CD8-positive, alpha-beta T cell (primary cell): ENCODE measurements at places on chromosomes 5 and 9.

DNA sequence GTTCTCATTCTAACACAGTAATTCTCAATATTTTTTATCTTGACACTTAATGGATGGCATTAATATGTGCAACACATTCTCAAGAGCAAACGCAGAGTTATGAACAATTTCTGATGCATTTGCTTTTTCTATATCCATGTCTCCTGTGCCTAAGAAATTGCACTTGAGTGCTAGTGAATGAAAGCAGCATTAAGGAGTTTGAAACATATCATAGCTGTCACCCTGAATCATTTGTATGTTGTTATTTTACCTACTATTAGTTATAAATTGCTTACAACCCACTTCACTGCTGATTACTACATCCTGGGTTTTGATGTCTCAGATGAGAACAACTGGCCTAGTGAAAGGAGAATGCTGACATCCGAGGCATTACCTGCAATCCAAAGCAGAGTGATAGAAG, 387.3 kb downstream of the RASEF start:
- no peak for DNase-seq

DNA sequence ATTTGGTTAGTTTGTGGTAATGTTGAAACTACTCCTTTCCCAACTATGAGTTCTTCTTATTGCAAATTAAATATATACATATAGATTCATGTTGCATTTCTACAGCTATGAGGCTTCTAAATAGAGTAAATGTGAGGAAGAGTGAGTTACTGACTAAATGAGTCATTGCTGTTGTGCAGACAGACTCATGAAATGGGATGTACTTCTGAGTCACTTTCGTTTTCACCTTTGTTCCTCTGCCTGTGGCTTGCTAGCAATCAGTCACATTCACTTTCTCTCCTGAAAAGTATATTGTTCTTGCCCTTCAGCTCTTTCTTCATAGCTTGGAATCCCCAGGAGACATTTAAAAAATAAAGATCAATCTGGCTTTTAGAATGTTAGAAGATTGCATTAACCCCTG, 295.5 kb upstream of the SMC2 start:
- no peak for DNase-seq

DNA sequence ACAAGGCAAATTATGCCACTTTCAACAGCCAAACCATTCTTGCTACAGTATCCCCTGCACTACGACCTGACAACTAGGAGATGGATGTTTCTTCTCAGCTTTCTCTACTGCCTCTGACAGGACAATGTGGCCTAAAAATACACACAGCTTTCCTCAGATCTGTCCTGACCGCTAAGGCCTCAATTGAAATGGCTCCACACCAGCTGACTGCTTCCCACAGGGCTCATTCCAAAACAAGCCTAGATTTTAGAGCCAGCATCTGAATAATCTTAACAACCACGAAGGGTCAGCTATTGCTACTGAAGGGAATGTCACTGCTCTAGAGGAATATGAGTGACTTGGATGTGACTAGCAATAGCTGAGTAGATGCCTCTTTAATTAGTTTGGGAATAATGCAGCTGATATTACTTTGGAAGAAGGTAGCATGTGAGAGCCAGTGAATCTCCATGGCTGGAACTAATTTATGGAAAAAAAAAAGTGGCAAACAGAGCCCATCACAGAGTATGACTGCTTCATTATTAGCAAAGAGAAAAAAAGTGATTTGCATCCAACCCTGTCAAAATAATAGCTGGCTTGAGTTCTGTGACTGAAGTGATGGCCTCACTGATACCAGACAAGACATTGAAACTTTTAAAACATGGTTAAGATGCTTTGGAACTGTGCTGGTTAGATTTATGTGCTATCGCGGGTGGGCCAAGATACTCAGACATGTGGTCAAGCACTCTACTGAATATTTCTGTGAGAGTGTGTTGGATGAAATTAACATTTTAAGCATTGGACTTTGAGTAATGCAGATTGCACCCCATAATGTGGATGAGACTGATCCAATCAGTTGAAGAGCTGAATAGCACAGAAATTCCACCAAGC, 450.2 kb downstream of the NR2F1-AS1 start:
- DNase-seq = no peak

GRCh38 chr5:67935908-67936566, 279.5 kb upstream of the PIK3R1 start:
- DNase-seq = no peak

DNA sequence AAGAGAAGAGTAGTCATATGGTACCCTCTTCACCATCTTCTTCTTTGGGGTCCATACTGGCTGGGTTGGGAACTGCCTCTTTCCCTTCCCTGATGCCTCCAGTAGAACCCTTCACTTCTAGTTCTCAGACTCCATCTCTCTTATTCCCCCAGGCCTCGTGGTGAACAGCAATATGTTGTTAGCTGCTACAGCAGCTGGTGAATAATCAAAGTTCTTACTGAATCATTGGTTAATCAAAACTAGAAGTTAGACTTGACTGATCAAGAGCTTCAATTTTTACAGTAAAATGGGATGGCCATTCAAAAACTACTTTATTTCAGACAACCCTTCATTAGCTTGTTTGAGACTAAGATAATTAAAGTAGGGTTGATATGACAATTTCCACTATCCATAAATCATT, 190.9 kb upstream of the GNA14 start:
- DNase-seq = no peak

DNA sequence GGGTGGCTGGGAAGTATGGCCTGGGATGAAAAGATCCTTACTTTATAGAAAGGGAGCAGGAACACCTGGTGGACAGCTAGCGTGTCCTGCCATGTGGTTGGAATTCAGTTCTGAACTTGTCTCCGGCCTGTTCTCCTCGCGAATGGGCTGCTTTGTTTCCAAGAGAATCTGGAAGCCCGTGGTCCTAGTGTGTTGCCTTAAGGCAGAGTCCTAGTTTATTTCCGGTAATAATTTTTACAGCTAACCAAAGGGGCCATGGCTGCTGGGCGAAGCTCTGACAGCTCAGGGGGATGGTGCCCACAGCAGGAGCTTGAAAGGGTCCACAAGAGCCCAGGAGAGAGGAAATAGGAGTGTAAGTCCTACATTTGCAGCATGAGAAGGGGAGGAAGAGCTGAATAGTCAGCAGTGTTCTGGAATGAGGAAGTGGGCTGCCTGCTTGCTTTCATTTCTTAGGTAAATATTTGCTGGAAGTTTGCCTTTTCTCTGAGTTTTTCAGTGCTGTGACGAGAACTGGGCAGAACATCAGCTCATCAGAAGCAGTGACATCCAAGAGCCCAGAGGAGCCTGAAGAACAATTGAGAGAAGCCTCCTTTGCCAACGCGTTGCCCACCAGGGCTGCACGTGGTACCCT, 13.1 kb upstream of the IGFBPL1 start:
- DNase-seq = no peak

DNA sequence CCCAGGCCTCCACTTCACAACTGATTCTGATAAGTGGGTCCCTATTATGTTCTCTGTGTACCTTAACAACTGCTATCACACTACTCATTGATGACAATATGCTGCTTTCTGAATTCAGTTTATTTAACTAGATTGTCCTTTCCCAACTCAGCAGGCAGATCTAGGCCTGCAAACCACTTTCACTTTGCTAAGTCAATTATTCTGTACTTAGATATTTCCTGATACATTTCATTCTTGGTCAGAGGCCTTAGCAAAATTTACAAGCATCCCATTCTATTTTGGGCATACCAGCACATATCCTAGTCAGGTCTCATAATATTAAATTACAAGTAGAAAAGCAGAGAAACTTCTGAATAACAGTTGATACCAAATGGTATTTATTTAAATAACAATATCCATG, 235.7 kb upstream of the HAPLN1 start:
- DNase-seq = no peak

DNA sequence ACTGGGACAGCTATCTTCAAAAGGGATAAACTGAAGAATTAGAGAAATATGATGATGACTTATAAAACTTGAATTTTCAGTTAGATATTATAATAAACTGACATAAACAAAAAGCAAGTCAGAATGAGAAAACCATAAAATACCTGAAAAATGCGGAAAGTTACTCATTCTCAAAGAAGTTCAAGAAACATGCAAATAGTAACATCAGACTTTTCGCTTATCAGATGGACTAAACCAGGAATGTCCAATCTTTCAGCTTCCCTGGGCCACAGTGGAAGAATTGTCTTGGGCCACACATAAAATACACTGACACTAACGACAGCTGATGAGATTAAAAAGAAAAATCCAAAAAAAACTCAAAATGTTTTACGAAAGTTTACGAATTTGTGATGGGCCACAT, 53.9 kb downstream of the DROSHA start:
- no peak for DNase-seq

- DNase-seq = no peak
These were observed 64.3 kb downstream of the GRIN3A start for GRCh38 chr9:101674165-101674564.

DNA sequence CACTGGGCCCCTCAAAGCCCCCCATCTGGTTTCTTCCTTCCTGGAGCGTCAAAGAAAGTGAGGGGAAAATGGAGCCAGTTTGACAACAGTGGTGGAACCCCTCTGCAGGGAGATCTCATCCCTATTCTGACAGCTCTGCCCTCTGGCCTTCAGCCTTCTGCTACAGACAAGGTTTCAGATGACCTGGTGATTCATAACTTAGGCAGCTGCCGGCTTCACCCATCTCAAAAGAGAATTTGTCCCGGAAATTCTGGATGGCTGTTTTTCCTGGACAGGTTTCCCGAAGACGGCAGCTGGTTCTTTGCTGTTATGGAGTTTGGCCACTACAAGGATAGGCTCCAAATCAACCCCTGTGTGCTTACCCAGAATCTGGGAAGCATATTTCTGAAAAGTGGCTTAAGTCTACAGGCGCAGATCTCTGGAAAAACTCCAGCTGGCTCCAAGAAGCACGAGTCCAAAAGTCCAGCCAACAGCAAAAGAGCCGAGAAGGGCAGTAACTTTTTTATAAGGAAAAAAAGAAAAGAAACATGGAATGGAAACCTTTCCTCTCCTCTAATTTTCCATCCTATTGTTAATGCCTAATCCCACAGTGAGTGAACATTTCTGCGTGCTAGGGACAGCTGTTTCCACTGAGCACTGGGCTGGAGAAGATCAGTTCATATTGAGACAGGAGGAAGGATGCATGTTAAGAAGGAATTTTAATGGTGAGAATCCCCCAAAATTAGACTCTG, 54.5 kb downstream of the ZNF366 start:
- DNase-seq = no peak

GRCh38 chr5:4019009-4019769, 423.6 kb downstream of the IRX1 start:
- no peak for DNase-seq

GRCh38 chr5:17477573-17478265, 20.3 kb upstream of the TAF11L2 start:
- DNase-seq = no peak

DNA sequence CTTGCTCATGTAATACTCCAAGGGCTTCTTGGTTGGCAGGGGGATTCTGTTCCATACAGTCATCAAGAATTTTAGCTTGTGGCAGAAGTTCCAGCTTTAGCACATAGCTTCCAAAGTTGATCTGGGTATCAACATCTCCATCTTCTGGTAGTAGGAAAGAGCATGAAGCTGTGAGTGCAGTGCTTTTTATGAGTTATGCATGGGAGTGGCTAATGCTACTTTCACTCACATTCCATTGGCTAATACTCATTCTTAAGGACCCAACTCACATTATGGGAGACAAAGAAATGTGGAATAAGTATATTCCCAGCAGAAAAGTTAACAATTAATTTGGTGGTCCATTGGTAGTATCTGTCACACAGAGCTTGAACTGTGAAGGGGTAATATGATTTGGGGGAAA, 194.2 kb upstream of the CHD1 start:
- no peak for DNase-seq
